T-helper 9 cell (primary cell): ENCODE measurements at places on chromosomes 2 and 18.

GRCh38 chr2:133377599-133377998 is 190.7 kb downstream of the NCKAP5 start:
- no peak for DNase-seq

- no peak for DNase-seq
Observed at GRCh38 chr18:42574871-42575270, 540.6 kb downstream of the RIT2 start.

DNA sequence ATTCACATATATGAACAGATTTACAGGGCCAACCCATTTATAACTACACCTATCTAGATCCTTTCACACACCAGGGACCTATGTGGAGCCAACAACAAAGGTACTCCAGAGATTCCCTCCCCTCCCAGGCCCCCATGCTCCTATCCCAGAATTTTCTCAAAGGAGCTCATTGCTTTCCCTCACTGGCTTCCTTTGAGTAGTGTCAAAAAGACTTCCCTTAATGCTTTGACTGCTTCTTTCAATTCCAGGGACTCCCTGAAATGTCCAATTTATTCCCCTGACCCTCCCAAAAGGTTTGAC is 46.6 kb downstream of the IKZF2 start:
- no peak for DNase-seq

DNA sequence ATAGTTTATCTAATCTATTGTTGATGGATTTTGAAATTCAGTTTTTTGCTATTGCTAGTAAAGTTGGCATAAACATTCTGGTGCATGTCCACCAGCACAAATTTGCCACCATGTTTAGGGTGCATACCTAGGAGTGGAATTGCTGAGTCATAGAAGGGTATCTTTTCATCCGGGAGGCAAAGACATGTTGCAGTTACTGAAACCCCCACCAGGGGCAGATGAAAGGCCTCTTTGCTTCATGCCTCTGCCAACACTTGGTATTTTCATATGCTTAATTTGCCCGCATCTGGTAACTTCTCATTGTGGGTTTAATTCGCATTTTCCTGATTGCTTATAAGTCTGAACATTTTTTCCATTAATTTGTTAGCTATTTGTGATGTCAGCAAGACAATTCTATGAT is 8.2 kb downstream of the DCC start:
- no peak for DNase-seq

GRCh38 chr2:152823905-152824304 is 105.5 kb downstream of the ARL6IP6 start:
- DNase-seq: no peak
